HAP-1 (cell line): ENCODE measurements at places on chromosomes 4 and X.
A peak's percentile ranks its signal among the peaks of the same experiment; 100 is the strongest.

GRCh38 chr4:111323496-111323895 is 700.6 kb upstream of the PITX2 start:
- no peak for DNase-seq

DNA sequence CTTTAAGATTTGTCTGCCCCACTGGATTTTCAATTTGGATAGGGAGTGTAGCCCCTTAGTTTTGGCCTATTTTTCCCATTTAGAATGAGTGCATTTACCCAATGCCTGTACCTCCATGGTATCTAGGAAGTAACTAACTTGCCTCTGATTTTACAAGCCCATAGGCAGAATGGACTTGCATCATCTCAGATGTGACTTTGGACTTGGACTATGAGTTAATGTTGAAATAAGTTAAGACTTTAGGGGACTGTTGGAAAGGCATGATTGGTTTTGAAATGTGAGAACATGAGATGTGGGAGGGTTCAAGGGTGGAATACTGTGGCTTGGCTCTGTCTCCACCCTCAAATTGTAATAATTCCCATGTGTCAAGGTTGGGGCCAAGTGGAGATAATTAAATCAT is 2480.2 kb downstream of the PCDH7 start:
- DNase-seq: no peak

- peak; percentile 75 for DNase-seq
Observed at GRCh38 chrX:139126493-139126892, 404.0 kb upstream of the F9 start.

- no peak for DNase-seq
Observed at GRCh38 chrX:40579141-40579540, 1.6 kb upstream of the ATP6AP2 start.

DNA sequence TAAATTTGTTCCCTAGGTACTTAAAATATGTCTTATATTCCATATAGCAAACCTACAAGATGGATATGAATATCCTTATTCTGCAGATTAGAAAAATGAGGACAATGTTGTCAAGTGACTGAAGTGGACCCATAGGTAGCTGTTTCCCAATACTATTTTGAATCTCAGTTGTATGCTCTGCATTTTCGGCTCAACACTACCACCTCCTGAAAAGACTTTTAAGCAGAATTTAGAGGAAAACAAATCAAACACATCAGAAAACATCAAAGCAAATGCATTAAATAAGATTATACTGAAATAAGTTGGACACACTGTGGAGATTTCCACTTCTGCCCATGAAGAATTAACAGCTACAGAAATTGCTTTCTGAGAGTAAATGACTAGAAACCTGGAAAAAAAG is 488.7 kb downstream of the TRIML1 start:
- no peak for DNase-seq

GRCh38 chrX:124690495-124690894 is 344.1 kb downstream of the SH2D1A start:
- DNase-seq: no peak

DNA sequence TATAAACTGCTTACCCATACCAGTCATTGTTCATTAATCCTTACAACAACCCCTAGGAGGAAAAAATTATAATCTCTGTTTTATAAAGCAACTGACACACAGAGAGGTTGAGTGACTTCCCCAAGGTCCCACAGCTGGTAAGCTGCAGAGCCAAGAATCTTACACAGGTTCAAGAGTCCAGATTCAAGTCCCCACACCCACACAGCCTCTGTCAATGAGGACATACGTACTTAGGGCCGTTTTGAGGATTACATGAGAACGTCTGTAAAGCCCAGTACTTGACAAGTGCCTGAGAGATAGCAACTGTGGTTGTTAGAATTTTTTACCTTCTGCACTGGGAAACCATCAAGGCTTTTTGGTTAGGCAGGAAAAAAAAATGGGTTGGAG is 556 bp upstream of the SLC25A43 start:
- no peak for DNase-seq

GRCh38 chr4:152684007-152684406 is 4.2 kb upstream of the TMEM154 start:
- DNase-seq: no peak

- no peak for DNase-seq
Observed at GRCh38 chr4:53917729-53918128, 146.7 kb downstream of the CHIC2 start.

DNA sequence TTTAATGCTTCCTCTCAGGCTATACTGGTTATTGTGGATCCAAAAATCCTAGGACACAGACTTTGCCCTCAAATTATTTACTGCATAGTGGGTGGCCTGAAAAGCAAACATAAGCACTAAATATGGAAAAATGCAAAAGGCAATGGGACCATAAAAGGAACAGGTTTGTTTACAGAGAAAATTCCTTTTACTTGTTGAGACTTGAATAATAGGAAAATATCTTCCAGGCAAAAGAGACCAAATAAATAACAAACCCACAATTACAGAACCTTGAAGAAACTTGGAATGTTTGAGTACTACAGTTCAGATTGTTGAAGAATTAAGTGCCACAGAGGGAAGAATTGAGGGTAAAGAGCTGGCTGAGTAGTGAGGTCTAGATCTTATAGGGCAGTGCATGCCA is 711.0 kb downstream of the C4orf33 start:
- no peak for DNase-seq

- no peak for DNase-seq
Observed at GRCh38 chr4:176660561-176660960, 132.2 kb downstream of the VEGFC start.

GRCh38 chrX:2694914-2695267 is 3.8 kb downstream of the CD99 start:
- DNase-seq: no peak

DNA sequence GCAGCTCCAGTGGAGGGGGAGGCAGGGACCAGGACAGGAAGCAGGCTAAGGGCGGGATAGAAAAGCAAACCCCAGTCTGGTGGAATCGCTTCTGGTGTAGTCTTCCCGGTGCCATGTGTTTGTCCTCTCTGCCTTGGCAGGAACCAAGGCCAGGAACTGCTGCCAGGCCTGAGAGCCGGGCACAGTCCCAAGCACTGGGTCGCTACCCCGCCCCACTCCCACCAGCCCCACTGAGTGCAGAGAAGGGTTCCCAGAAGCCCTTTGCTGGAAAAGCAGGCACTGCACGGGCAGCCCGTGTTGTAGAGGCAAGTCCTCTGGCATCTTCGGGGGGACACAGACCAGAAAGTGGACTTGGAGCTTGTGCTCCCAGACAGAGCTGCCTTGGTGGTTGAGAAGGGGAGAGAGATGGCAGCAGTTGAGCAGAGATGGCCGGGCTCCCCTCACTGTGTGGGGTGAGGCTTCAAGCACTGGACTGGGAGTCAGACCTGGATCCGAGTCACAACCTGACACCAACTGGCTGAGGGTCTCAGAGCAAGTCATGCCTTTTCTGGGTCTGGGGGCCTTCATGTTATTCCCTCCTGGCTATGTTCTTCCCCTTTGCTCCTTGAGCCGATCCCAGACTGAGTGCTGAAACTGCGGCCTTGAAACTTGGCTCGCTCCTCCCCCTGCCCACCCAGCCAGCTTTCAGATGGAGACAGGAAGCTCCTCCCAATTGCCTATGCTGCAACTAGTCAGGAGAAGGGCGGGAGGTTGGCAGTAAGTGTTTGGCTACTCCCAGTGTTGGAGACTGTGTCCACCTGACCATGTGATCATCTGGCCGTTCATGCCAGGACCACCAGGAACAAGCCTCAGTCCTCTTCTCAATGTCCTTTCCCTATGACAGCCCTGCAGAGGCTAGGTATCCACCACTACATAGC is 59.7 kb upstream of the MTM1 start:
- no peak for DNase-seq

DNA sequence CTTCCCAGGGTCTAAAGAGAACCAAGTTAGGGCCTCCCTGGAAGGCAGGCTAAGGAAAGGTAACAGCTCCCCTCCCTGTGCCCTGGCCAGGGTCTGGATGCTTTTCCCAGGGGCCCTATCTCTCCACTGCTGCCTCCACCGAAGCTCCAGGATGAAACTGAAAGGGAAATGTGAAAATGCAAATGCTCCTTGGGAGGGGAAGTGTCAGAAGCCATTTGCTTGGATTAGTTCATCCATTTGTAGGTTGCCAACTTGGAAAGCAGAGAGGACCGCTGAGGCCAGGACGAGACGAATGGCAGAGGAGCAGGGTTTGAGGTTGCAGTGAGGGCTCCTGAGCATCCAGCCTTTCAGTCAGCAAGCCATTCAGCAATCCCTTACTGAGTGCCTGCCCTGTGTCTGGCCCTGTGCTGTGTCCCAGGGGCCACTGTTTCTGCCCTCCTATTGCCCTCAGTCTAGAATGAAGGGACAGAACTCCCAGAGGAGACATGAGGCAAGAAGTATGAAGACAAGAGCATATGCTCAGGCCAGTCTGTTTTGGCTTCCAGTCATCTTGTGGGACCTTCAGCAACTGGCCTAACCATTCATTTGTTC is 45.9 kb upstream of the PGRMC1 start:
- DNase-seq: no peak

DNA sequence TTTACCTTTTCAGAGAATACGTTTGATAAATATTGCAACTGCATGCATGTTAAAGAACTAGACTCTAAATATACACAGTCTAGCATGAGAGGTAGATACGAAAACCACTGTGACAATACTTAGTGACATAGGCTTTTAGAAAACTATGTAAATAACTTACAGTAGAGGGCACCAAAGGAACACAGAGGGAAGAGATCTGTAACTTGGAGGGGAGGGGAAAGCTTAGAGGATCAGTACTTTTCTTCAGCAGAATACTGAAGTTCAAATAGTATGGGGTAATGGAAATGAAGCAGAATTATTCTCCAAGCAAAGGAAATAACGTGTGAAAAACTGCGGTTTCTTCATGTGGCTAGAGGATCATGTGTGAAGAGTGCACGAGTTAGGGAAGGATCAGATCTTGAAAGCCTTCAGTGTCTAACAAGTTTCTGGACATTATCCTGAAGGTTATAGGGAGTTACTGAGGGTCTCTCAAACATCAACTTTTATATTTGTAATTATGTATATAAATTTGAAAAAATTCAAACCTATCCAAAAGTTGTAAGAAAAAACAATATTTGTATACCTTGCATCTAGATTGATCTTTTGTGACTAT is 264.3 kb downstream of the NPFFR2 start:
- DNase-seq: no peak

DNA sequence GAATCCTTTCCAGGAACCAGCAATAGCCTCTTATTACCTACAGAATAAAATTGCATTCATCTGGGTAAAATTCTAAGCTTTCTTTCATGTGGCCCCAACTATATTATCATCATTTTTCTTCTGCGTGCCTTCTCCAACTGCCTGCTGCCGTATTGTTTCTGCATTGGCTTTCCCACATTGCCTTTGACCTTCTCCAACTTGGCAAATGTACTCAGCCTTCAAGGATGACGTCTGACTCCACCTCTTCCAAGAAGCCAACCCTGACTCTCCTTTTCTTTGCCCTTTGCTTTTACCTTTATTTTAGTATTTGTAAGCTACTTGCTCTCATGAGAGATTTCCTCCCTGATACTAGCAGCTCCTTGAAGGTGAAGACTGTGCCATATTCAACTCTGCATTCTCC is 200.4 kb upstream of the FAM9B start:
- DNase-seq: no peak

DNA sequence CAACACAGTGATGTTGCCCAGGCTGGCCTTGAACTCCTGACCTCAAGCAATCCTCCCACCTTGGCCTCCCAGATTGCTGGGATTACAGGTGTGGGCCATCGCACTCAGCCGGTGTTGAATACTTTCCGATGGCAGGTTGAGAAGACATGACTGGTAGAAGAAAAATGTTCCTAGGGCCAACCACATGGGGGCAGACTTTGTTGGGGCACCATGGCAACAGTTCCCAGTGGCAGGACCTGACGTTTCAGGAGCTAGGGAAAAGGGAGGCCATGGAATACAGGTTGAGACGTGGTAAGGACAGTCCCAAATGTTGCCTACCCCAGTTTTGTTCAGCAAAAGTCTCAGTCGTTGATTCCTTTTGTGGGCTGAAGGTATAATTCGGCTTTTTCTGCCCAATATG is 134.6 kb downstream of the ASMT start:
- DNase-seq: no peak

- no peak for DNase-seq
Observed at GRCh38 chr4:22668301-22668700, 24.4 kb upstream of the GBA3 start.

GRCh38 chrX:151082077-151082948 is 94.1 kb upstream of the GPR50 start:
- DNase-seq: peak; percentile 66

GRCh38 chrX:154372612-154373022 is 1.8 kb downstream of the FLNA start:
- DNase-seq: no peak

- no peak for DNase-seq
Observed at GRCh38 chr4:1564535-1565375, 119.4 kb downstream of the FAM53A start.
